Brain microvascular endothelial cell (primary cell): ENCODE measurements at places on chromosomes 6 and 20.

DNA sequence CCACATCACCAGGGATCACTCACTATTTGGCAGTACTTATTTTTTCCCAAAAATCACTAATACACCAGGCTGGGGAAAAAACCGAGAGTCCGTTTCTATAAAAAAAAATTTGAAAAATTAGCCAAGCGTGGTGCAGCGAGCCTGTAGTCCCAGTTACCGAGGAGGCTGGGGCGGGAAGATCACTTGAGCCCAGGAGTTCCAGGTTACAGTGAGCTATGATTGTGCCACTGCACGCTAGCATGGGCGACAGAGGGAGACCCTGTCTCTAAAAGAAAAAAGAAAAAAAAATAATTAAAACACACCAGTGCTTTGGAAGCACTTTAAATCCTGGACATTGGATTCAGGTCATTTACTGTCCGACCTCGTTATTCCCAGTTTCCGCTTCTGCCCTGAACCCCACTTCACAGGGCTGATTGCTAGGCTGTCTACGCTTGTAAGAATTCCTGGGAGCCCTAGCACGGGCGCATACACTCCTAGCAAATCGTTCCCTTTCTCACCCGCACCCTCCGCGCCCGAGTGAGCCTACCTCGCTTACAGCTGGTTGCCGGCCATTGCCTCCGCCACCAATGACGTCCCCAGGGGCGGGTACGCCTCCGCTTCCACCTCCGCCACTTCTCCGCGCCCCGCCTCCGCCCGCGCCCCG, at the start of gene TPMT:
Gene TPMT, minus strand, starts transcription at position 571 of the 643 bp plus-strand sequence. CDS start 5,950 bp downstream, outside the sequence.
- DNase-seq, result peak; percentile 8

GRCh38 chr6:2914318-2914660, 11.2 kb upstream of the SERPINB9 start:
- DNase-seq, result no peak

DNA sequence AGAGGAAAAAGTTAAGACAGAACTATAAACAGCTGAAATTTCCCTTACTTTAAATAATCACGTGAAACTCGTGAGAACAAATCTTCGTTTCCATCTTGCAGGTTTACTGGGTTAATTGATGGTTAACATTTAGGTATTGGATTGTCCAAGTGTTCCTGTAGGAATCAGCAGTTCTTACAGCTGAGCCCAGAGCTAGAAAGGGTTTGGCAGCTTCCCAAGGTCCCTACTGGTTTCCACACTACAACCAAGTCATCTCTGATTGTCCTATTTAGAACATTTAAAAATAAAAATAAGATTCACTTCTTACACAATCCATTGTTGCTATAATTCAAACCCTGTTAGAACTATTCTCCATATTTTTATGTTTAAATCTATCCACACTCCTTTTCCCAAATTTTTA, 15.8 kb downstream of the MPC1 start:
- DNase-seq, result no peak

DNA sequence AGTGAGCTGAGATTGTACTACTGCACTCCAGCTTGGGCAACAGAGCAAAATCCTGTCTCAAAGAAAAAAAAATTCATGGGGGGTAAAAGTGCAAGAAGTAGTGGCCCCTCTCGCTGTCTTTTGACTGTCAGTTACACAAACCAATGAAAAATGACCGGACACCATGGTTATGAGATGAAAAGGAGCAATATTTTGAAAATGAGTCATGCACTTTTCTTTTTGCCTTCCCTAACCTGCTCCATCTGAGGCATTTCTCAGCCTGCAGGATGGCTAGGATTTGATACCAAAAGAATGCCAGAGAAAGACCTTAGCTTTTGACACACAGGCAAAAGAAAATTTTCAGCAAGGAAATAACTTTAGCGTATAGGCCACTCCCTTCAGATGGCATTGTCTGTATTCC, 181.7 kb upstream of the ARID1B start:
- peak; percentile 2 for DNase-seq
